ENCODE measurements at places on chromosomes 13 and 19.

- DNase-seq = no peak
- no peaks in the 10 kb centered on the region for H3K36me3 ChIP-seq
- H3K27ac ChIP-seq = no peak overlapping the region
- no peaks in the 10 kb centered on the region for H3K4me1 ChIP-seq
- H3K27me3 ChIP-seq = no peaks in the 10 kb centered on the region
Measured at GRCh38 chr13:111474136-111475002, 153.9 kb downstream of the TEX29 start.

GRCh38 chr13:80224468-80224867 is 116.5 kb downstream of the SPRY2 start:
- DNase-seq = no peak
- no peaks in the 10 kb centered on the region for H3K36me3 ChIP-seq
- no peaks in the 10 kb centered on the region for H3K27me3 ChIP-seq
- H3K27ac ChIP-seq = no peak overlapping the region

DNA sequence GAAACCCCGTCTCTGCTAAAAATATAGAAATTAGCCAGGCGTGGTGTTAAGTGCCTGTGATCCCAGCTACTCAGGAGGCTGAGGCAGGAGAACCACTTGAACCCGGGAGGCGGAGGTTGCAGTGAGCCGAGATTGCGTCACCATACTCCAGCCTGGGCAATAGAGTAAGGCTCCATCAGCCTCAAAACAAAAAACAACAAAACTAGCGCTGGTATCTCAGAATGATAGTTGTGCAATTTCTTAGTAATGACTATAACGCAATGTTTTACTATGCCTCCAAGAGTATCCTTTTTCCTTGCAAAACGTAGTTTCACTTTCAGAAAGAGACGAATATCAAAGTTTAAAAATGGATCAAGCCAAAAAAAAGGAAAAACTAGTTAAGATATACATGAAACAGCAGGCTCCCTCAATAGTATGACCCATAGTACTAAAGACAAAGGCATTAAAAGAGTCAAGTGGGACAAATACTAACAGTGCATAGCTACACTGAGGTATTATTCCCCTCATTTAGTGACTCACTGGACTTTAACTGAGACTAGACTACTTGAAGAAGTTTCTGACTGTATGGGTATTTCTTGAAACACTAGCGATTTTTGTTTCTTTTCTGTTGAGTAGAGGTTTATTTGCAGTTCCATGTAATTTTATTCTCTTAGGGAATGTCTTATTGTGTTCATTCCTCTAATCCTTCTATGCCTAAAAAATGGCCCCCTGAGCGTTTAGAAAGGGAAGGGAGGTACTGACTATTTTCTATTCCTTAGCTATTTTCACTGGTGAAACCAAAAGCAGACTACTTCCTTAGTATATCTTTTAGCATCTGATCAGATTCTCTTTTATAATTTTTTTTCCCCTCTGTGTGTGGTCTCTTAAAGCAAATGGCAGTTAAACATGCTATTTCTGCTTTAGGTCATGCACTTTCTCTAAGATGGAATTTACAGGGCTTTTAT is 10.4 kb upstream of the ITM2B start:
- no peaks in the 10 kb centered on the region for H3K36me3 ChIP-seq
- peaks cover 54% of the 10 kb centered on the region for H3K4me1 ChIP-seq
- H3K27me3 ChIP-seq = no peaks in the 10 kb centered on the region
- H3K4me3 ChIP-seq = peak overlapping the region; percentile 34

DNA sequence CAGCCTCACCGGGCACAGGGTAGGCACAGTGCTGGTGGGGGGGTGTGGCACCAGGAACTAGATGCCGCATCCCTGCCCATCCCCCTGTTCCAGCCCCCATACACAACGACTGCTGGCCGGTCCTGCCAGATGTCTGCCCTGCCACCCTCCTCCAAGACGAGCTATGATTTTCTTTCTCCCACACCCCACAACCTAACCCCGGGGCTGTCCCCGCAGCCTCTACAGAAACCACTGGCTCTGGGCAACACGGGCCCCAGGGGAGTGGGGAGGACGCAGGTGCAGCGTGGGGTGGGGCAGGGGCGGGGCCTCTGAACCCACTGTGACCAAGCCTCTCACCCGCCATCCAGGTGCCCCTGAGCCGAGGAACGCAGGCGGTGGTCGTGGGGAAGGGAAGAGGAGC is 15.5 kb downstream of the PGLS start:
- DNase-seq = no peak
- H3K27ac ChIP-seq = no peak overlapping the region
- H3K36me3 ChIP-seq = no peaks in the 10 kb centered on the region
- H3K27me3 ChIP-seq = no peaks in the 10 kb centered on the region
- peaks cover 19% of the 10 kb centered on the region for H3K4me1 ChIP-seq

Measured in CD8-positive, alpha-beta memory T cell (primary cell).